ENCODE measurements at places on chromosomes 16 and 17.

- DNase-seq: no peak
Observed at GRCh38 chr17:67753026-67753425, 35.3 kb downstream of the NOL11 start.

- no peak for DNase-seq
Observed at GRCh38 chr17:67421869-67422273, 44.8 kb downstream of the PITPNC1 start.

- DNase-seq: no peak
Observed at GRCh38 chr17:1979182-1979985, 45.8 kb downstream of the RTN4RL1 start.

- DNase-seq: no peak
Observed at GRCh38 chr17:61202564-61202963, 197.1 kb upstream of the TBX2 start.

GRCh38 chr17:278676-279059 is 73.9 kb downstream of the RPH3AL start:
- no peak for DNase-seq

- DNase-seq: no peak
Observed at GRCh38 chr16:22373662-22374310, 633 bp downstream of the CDR2 start.

- no peak for DNase-seq
Observed at GRCh38 chr16:59484833-59485516, 750.9 kb upstream of the GOT2 start.

DNA sequence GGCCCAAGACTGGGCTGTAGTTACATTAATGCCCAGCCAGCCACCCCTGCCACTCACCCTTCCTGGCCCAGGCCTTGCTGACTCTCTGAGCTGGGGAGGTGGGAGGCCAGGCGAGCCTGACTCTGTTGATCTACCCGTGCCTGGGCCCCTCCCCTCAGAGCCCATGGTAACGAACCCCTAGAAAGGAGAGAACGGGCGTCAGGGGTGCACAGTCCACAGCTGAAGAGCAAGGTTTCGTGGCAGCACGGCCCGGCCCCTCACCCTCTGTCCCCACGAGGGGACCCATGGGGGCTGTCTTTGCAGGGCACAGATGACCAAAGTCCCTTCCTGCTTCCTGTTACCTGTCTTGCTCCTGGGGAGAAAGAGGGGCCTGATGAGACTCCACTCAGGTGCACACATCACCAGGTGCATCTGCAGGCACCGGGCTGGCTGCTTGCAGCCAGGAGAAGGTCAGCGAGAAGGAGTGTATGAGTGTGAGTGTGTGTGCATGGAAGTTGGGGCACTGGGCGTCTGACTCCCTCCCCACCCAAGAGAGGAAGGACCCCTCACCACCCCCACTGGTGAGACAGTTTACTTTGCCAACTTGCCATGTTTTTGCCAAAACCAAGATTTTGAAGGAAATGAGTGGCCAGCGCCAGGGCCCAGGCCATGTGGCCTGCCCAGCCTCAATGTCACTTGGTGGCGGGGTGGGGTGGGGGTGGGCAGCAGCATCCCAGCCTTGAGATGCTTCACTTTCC is 359.1 kb downstream of the SEC14L1 start:
- DNase-seq: no peak

DNA sequence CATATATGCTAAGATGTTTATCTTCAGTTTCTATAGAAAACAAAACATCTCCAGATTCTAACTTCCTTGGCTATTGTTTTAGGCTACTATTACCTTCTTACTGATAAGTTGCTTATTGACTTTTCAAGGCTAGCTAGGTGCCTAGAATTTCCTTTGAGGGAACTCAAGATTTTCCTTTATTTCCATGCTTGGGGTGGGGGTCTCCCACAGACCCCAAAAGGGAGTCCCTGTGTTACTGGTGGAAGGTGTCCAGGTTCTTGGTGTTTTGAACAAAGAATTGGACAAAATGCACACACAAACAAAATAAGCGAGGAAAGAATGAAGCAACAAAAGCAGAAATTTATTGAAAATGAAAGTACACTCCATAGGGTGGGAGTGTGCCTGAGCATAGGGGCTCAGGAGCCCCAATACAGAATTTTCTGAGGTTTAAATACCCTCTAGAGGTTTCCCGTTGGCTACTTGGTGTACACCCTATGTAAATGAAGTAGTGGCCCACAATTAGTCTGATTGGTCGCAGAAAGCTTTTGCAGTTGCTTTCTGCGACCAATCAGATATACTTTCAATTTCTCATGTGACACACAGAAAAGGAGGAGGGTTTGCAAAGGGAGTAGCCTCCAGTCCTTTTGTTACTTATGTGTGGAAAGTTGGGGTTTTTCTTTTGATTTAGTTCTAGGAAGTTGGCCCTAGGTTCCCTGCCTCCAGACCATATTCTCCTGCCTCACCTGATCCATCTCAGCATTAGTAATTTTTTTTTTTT is 67.5 kb downstream of the MARF1 start:
- no peak for DNase-seq

- DNase-seq: no peak
Observed at GRCh38 chr16:57192146-57192545, 6.0 kb downstream of the RSPRY1 start.

GRCh38 chr17:81482673-81483072 is 29.9 kb downstream of the ACTG1 start:
- DNase-seq: no peak

DNA sequence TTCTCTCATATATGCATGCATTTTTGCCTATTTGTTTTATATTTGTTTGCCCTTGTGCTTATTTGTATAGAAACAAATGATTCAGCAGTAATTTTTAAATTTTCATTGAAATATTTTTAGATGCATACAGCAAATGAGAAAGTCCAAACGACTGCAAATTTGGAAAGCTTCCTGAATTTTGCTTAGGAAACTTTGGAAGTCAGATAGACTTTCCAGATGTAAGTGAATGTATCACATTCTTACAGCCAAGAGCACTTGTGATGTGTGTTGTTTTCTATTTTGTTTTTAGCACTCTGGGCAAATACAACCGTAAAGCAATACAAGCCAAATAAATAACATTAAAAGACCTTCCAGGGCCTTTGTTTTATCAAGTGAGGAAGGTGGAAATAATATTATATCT is 680.8 kb upstream of the CDH8 start:
- no peak for DNase-seq

GRCh38 chr17:34703533-34703932 is 124.2 kb downstream of the TMEM132E start:
- DNase-seq: no peak

DNA sequence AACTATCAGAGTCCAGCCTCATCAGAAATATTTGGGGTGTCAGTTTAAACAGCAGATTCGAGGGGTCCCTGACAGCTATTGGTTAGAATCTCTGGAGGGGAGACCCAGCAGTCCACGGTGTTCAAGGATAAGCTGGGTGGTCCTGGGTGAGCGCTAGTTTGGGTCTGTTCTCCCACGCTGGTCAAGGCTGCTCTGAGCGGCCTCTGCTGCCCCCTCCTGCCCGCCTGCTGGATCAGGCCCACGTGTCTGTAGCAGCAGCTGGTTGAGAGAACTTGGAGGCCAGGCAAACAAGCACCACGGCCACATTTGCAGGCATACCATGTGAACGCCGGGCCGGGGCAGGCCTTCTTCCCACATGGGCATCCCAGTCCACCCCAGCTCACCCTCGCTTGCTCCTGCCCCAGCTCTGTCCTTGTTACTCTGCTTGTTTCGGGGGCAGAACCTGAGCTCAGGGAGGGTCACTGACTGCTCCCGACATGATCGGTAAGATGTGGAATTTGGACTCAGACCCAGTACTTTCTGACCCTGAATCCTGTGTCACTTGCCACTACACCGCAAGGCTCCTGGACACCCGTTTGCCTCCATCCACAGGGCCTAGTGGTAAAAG is 7.4 kb downstream of the FOXF1 start:
- no peak for DNase-seq

DNA sequence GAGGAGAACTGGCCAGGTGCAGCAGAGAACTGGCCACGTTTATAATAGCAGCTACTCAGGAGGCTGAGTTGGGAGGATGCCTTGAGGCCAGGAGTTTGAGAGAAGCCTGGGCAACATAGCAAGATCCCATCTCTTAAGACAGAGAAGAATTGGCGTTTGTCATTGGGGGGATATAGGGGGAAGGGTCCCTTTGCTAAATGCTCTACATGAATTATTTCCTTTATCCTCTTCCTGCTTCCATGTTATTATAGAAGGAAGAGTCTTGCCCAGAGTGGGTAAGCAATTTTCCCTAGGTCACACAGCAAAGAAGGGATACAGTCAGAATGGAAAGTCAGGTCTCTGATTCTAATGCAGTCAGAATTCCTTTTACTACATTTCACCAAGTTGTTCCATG is 68.0 kb downstream of the MYH11 start:
- no peak for DNase-seq

DNA sequence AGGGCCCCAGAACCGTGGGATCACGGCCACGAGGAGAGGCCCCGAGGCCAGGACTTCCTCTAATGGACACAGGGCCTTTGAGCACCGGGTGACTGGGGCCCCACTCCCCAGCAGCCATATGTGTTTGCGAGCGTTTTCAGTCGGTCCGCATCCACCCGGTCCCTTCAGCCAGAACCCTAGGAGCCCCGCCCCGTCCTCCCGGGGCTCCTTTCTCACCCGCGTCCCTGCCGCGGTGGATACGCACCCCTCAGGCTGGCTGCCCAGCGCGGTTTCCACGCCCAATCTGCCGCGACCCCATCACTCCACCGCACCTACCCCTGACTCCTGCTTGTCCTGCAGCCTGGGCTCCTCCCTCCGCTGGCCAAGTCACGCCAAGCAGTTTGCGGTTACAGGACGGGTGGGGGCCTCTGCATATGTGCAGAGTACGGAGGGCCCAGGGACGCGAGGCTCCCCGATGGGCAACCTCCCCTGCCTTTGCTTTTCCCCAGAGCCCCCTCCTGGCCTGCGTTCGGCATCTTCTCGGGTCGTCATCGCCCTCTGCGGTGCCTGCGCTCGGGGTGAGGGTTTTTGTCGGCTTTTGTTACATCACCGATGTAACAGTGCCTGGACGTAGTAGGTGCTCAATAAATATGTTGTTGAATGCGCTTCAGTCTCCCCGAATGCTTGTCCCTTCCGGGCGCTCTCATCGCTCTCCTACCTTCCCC is 1.0 kb upstream of the TTYH2 start:
- no peak for DNase-seq

- no peak for DNase-seq
Observed at GRCh38 chr17:259341-259976, 78.0 kb upstream of the DOC2B start.

GRCh38 chr16:81378049-81378448 is 63.3 kb downstream of the GAN start:
- no peak for DNase-seq

GRCh38 chr17:82566129-82566960 is 46.8 kb downstream of the FOXK2 start:
- DNase-seq: no peak

DNA sequence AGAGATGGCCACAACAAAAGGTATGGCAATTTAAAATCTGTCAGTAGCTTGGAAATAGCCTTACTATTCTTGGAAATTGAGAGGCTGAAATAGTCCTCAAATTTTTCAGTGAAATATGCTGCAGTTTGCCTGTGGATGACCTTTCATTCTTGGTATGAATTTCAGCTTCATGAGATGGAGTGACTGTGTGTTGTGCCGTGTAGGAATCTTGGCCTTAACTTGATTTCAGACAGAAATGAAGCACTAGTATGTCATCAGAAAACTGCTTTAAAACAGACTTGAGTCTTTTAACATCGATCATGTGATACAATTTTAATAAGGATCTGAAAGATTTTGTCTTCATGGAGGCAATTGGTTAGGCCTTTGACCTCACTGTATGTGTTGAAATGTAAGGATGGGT is 247.2 kb downstream of the CNTNAP4 start:
- no peak for DNase-seq

DNA sequence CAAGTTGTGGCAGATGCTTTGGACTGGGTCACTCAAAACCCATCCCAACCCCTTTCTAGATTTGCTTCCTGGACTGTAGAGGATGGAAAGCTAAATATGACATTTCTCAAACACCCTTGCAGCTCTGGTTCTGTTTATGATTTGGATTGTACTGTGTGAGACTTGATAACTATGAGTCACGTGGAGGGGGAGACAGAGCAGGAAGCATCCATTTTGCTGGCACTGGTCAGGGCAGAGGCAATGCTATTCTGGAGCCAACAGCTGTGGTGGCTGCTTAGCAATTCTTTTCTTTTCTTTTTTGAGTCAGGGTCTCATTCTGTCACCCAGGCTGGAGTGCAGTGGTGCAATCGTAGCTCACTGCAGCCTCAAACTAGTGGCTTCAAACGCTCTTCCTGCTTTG is 13.6 kb upstream of the TERF2 start:
- DNase-seq: no peak

- DNase-seq: no peak
Observed at GRCh38 chr17:45149669-45150664, 1.7 kb downstream of the HEXIM1 start.

GRCh38 chr16:1082952-1083675 is 10.6 kb downstream of the SSTR5 start:
- no peak for DNase-seq

DNA sequence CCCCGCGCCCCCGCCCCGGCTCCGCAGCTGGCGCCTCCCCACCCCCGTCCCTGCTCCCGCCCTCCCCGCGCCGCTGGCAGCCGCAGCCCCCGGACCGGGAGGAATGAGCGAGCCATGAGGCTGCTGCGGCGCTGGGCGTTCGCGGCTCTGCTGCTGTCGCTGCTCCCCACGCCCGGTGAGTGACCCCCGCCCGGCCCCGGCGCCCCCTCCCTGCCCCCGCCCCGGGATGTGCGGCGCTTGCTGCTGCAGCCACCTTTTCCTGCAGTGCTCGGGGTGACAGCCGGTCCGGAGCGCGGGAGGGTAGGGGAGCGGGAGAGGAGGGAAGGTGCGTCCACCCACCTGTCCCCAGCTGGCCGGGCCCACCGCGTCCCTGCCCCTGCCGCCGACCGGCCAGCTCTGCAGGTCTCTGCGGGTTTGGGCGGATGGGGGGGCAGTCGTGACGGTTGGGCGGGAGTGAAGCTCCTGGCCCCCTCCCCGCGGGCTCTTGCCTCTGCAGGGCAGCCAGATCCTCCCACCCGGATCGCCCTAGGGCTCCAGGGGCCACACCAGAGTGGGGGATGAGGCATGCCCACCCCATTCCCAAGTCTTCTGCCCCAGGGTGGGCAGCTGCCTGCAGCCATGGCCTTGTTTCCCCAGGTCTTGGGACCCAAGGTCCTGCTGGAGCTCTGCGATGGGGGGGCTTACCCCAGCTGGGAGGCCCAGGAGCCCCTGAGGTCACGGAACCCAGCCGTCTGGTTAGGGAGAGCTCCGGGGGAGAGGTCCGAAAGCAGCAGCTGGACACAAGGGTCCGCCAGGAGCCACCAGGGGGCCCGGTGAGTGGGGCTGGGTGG is 513 bp downstream of the ADAM11 start:
- DNase-seq: no peak
